ENCODE measurements at places on chromosomes 1 and 21.

DNA sequence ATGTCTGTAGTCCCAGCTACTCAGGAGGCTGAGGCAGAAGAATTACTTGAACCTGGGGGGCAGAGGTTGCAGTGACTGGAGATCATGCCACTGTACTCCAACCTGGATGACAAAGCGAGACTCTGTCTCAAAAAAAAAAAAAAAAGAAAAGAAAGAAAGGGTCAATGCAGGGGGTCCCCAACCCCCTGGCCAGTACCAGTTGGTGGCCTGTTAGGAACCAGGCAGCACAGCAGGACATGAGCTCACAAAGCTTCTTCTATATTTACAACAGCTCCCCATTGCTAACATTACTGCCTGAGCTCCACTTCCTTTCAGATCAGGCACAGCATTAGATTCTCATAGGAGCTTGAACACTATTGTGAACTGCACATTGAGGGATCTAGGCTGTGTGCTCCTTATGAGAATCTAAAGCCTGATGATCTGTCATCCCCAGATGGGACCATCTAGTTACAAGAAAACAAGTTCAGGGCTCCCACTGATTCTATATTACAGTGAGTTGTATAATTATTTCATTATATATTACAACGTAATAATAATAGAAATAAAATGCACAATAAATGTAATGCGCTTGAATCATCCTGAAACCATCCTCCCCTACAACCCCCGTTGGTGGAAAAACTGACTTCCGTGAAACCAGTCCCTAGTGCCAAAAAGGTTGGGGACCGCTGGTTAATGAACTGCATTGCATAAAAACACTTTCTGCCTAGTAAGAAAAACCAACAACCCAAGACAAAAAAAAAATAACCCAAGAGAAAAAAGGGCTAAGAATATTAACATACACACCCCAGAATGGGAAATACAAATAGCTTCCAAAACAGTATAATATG lies 2.8 kb downstream of the ZBTB8OS start:
- no peak for DNase-seq

DNA sequence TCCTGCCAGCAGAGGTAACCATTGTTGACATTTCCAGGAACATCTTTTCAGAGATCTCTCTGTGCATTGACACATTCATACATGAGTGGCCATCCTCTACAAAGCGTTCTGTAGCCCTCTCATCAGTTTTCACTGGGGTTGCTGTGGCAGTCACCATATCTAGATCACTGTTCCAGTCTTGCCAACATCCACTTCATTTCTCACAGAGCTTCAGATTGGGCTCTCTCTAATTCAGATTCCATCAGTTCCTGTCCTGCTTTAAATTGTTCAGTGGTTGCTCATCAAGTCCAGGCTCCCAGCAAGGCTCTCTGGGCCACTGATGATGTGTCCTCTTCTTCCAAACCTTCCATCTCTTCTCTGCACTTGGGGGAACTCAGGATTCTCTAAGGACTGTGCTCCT lies 173.7 kb downstream of the KCNJ6 start:
- no peak for DNase-seq

DNA sequence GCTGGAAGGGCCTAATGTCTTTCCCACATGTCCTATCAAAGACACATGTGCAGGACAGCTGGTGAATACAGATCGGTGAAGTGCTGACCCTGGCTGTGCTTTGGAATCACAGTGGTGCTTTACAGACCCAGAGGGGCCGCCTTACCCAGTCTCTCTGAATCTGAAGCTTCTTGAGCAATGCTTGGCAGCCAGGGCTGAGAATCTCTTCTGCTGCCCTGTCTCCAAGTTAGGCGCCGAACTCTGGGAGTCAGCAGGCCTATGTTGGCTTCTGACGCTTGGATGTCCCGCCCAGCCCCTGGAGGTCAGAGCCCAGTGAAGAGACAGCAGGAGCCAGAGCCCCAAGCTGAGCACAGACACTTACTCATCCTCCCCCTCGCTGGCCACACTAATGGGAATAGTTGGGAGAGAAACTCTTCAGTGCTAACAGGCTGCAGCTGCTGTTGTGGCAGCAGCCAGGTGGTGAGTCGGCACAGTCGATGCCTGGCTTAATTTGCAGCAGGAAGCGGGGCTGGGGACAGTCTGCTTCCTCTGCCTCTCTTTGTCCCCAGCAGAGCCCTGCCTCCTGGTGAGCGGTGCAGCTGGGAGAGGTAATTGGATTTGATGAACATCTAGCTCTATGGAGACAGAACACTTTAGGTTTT lies 68.1 kb downstream of the URB2 start:
- no peak for DNase-seq

DNA sequence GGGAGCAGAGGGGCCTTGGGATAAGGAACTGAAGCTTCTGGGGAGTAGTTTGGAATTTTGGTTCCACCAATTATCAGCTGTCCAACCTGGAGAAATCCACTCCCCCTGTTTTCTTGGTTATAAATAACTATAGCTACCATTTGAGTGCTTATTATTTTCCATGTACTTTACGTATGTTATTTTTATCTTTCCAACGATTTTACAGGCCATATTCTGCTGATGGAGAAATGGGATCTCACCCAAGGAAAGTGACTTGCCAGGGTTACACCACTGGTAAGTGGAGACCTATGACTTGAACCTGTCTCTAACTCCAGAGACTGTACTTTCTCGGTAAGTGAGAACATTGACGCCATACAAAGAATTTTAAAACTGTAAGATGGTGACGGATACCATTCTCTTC lies 49.0 kb upstream of the CD34 start:
- no peak for DNase-seq

- no peak for DNase-seq
Measured at GRCh38 chr1:200909071-200909470, 14.4 kb downstream of the INAVA start.

DNA sequence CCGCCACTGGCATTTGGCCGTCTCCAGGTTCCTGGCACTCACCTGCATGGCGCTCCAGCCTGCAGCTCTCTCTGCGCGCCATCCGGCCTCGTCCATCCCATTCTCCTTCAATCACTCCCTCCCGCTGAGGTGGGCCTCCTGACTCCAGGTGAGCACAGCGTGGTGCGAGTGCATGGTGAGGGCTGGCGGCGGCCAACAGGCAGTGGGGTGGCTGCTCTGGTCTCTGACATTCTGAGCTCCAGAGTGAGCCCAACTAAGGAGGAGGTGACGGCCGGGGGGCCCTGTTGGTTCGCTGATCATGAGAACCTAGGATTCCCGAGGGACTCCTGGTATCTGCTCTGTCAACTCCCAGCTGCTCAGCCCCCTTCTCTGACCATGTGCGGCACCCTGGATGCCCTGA lies 130.4 kb downstream of the AJAP1 start:
- DNase-seq, result no peak

- no peak for DNase-seq
Measured at GRCh38 chr1:207669528-207670009, 24.6 kb downstream of the CR1L start.

GRCh38 chr21:32331444-32332305 lies 33.0 kb downstream of the MRAP start:
- no peak for DNase-seq

GRCh38 chr1:207672522-207673130 lies 27.7 kb downstream of the CR1L start:
- no peak for DNase-seq

- DNase-seq, result no peak
Measured at GRCh38 chr1:183505454-183506089, 33.3 kb downstream of the SMG7 start.

DNA sequence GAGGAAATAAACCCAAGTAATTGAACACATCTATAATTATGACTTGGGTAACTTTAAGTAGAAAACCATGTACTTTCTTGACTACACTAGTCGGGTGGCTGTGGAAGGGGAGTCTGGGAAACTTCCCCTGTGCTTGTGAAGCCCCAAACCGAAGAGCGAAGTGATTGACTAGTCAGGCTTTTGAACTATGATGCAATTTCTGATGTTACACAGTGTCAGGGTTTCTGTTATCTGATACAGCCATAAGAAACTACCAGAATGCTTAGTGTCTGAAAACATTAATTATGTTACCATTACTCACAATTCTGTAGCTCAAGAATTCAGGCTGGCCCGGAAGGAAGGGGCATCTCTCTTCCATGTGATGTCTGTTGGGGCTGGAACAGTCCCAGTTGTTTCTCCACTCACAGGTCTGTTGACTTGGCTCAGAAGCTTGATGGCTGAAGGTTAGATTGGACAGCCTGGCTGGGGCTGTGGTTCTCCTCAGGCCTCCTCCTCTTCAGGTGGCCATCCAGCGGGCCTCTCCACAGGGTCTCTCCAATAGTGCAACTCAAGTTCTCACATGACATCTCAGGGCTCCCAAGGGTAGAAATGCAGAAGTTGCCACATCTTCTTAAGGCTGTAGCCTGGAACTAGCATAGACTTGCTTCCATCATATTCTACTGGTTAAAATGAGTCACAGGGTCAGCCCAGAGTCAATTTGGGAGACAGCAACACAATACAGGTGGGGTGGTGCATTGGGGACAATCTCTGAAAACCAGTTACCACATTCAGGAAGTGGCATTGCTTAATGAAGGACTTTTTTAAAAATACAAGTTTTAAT lies 8.3 kb upstream of the C8B start:
- DNase-seq, result no peak

GRCh38 chr1:66925558-66925910 lies 744 bp downstream of the MIER1 start:
- no peak for DNase-seq

DNA sequence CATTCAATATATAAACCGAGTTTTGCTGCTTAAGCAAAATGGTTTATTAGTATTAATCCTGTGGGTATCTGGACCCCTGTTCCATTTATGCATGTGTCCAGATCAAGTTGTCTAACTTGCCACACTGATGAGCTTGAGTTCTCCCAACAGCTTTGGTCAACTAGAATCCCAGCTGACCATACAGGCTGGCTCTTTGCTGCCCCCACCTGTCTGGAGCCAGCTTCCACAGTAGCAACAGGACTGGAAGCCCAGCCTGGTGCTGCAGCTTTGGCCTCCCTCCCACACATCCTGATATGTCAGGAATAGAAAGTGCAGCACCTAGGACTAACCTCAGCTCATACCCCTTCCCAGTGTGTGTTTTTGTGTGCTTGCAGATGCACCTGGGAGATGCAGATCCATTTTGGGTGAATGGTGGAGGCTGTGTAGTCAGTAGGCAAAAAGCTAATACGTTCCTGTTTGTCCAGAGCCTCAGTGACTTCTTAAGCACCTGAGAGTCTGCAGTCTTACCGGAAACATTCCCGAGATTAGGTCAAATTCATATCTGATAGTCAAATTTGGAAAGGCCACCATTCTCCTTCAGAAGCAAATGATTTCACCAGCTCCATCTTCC lies 40.9 kb upstream of the BEND5 start:
- DNase-seq, result no peak

DNA sequence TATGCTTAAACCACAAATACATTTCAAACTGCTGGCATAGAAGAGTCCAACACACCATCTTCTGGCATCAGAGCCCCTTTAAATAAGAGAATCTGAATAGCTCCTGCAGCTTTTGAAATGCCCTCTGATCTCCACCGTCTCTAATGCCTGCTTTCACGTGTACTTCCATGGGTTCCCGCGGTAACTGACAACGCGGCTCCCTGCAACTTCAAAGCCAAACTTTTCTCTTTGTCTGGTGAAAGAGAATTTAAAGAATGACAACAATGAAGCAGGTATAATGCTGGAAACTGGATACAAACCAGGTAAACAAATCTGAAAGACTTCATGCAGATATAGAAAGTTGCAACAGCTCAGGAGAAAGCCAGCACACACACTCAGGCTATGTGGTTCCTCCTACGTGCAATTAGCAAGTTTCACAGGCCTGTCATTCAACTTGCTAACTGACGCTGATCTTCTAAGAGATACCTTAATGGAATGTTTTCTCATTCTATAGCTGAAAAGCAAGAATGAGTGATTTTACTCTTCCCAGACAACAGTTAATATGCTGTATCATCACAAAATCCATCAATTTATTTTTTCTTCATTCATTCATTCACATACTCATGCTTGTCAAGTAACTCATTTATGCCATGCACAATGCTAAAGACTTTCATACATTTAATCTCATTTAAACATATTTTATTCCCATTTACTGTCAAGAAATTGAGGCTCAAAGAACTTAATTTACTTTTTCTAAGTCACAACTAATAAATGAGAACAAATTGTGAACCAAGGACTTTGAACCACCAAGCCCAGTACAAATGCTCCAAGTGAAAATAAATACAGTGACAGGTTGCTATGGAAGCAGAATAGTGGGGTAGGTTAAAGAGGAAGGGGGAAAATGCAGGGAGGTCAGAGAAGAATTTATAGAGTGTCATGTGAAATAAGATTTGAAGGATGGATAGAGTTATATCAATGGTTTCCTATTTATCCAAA lies 202.7 kb upstream of the SNX7 start:
- DNase-seq, result no peak

DNA sequence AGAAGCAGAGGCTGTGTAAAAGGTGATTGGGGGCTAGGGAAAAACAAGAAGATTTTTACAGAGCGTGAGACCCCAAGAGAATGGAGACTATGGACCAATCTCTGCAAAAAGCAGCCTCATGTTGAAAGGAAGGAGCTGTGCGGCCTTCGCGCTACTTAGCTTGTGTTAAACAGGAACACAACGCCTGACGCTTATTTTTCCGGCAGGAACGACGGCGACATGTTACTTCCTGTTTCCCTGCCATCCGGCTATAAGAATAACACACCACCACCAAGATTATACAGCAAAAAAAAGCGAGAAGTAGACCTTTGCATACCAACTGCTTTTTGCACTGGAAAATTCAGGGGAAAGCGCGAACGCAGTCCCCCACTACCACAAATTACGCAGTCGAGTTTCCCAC lies 272.7 kb downstream of the FAM72C start:
- DNase-seq, result no peak

DNA sequence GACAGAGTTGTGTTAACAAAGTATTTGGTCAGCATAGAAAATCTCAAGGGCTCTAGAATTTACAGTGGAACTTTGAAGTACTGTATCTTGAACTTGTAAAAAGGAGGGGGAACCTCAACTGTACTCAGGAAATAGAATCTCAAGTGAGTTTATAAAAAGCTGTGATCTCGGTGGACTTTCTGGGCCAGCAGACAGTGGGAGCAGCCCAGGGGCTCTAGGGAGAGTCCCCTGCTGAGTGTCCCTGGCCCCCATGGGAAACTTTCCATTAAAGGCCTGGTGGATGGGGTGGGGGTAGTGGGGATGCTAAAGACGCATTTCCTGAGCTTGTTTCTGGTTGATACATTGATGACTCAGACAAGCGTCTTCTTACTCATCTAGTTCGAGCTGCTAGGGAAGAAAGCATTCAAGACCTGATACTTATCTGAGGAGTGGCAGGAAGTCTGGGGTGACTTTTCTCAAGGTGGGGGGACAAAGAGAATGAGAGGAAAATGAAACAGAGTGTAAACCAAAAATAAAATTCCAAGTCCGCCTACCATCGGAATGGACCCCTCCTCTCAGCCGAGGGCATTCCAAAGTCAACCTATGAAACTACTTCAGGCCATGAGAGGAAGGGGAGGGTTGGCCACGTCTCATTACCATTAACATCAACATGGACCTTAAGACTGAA lies 65.5 kb downstream of the NID1 start:
- DNase-seq, result no peak

GRCh38 chr1:41851589-41851988 lies 67.1 kb downstream of the HIVEP3 start:
- DNase-seq, result no peak

- no peak for DNase-seq
Measured at GRCh38 chr1:89737985-89738510, 82.8 kb upstream of the LRRC8D start.
